ENCODE measurements at places on chromosomes 13 and 19. TPM values are rescaled to one million over a fixed set of nuclear protein-coding genes. Genes with fewer than 3 reads are reported as not detected.

Gene KCTD4
- 7.8 TPM for total RNA-seq

Gene ZNF254
- 20.2 TPM for total RNA-seq

Gene ZNF714
- total RNA-seq = 6.6 TPM

Gene CEACAM20
- 0.12 TPM for total RNA-seq

Gene CD79A
- 0.32 TPM for total RNA-seq

Gene ZIK1
- 7.6 TPM for total RNA-seq

Gene VSIG10L
- total RNA-seq = 11.3 TPM

Gene ZNF20
- total RNA-seq = 3.4 TPM

Gene ZNF549
- total RNA-seq = 8.0 TPM

Gene SYNE4
- total RNA-seq = 17.4 TPM

Gene CEP89
- total RNA-seq = 19.8 TPM

Gene PSG1
- not detected for total RNA-seq

Gene ZNF582
- 8.3 TPM for total RNA-seq

Gene SHISA7
- not detected for total RNA-seq

Gene ZNF440
- total RNA-seq = 14.1 TPM
